Stimulated activated CD8-positive, alpha-beta memory T cell treated with anti-CD3 and anti-CD28 coated beads, Interleukin-12 subunit alpha, Interleukin-12 subunit beta, amount 100 ng/mL, for 4 hours (primary cell): ENCODE measurements at places on chromosomes 4 and X.

GRCh38 chr4:144709793-144710525, 64.0 kb downstream of the HHIP start:
- no peak for DNase-seq

GRCh38 chrX:111519215-111519614, 7.8 kb downstream of the SERTM2 start:
- DNase-seq, result no peak

GRCh38 chrX:46758163-46758955, 559 bp downstream of the SLC9A7 start:
- DNase-seq, result no peak

GRCh38 chrX:13381514-13381913, 61.7 kb upstream of the ATXN3L start:
- DNase-seq, result no peak

DNA sequence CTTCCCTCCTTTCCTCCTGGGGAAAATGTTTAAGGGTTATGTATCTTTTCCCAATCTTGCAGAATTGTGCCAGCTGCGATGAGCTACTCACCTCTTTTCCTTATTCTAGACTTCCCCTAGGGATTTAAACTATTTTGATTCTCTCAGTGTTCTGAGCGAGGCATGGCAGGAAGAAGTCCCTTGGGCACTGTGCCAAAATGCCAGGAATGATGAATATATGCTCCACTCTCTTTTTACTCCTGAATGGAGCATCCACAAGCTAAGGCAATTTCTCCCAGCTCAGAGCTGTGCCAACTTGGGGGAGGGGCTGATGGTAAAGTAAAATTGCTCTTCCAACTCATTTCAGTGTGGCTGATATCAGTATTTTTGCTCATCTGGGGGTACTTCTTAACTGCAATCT, 4.0 kb upstream of the C4orf17 start:
- no peak for DNase-seq

- no peak for DNase-seq
These were observed 140.3 kb upstream of the CXCL13 start for GRCh38 chr4:77465271-77465670.

GRCh38 chr4:6239968-6240367, 29.7 kb upstream of the WFS1 start:
- DNase-seq, result no peak
